Amniotic epithelial cell (primary cell): ENCODE measurements at places on chromosomes 12 and 14.

- DNase-seq: no peak
These were observed 264.0 kb upstream of the PRICKLE1 start for GRCh38 chr12:42853370-42854140.

GRCh38 chr14:21191809-21192446 is 36.1 kb upstream of the OR5AU1 start:
- DNase-seq: no peak

- DNase-seq: peak; percentile 13
These were observed 100.1 kb downstream of the PAH start for GRCh38 chr12:102816816-102817434.

DNA sequence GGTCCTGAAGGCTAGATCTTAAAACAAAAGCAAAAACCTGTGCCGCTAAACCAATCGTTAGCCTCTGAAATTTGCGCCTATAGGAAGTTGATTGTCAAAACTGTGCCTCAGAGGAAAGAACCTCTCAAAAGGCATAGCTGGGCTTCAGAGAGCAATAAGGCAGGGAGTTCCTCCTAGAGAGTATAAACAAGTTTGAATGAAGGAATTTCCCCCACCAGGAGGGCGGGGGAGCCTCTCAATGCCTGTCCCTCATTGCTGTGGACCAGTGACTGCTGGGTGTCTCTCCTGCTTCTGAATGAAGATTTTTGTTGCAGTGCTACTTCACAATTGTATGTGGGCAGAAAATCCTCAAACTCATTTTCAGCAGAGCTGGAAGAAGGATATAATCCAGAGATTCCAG is 88.6 kb downstream of the KCNK10 start:
- DNase-seq: no peak

DNA sequence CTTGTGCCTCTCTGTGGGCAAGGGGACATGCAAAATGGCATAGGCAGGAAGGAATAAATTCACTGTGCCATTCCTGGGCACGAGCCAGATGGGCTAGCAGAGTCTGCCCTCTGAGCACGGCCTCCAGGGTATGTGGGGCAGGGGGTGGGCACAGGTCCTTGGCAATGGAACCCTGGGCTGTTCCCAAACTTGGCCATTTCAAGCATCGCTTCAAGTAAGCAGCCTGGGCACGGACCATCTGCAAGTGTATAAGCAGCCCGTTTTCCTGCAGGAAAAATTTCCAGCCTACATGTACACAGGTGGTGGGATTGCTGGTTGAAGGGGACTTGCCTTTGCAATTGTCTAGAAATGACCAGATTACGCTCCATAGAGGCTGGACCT is 40.3 kb downstream of the CCDC85C start:
- no peak for DNase-seq

- peak; percentile 99 for DNase-seq
These were observed 6.6 kb downstream of the POMT2 start for GRCh38 chr14:77314043-77314442.

- no peak for DNase-seq
These were observed at the start of gene DCAF5 for GRCh38 chr14:69152902-69153151. DCAF5 (minus strand) TSS chr14:69153119; CDS start chr14:69152978, 141 bp downstream.

DNA sequence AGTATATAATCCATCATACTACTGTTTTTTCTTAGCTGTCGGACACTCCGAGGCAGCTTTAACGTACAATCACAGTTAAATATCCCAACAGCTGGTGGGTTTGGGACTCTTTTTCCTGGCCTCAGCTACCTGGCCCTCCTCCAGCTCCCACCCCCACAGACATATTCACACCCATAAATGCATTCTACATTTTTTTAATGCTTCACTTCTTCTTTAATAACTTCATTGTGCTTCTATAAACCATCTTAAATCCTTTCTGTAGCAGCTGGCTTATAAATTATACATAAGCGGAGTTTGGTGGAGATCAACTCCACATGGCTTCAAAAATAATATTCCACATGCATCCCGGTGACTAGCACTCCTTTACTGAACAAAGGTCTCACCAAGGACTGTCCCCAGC is 33.3 kb downstream of the TDG start:
- DNase-seq: no peak

GRCh38 chr14:20801726-20802125 is 918 bp downstream of the RNASE1 start:
- DNase-seq: no peak

DNA sequence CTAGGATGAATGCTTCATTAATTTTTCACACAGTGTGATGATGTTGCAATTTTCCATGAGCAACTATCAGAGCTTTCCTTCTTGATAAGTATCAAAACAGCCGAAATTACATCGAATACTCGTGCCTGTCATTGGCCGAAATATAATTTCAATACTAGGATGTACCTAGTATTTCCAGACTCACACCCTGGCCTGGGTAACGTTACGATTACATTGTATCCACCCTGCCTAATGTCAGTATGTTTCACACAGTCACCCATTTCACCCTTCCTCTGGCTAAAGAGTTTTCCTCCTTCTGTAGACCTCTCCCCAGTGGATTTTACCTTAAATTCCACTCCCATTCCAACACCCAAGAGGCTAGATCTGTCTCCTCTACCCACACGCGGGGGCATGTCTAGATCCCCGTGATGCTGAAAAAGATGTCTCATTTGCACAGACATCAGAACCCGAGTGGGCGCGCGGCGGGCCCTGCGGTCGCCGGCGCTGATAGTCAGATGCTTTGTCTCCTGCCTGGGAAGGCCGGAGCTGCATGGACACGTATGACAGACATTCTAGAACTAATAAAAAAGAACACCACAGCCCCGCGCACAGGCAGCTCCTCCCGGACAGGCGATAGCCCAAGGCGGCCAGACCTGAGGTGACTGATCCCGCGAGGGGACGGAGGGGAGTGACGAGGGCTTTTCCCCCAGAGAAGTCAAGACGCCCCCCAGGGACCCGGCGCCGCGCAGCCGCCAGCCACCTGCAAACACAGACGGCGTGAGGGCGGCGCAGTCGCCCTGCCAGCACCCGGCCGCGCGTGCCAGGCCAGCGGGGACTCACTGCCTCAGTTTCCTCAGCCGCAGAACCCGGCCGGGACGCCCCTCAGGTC is 723 bp downstream of the KIF21A start:
- peak; percentile 25 for DNase-seq

- no peak for DNase-seq
These were observed 865 bp downstream of the RGS6 start for GRCh38 chr14:71933001-71933587.

GRCh38 chr12:93115198-93115601 is 186.1 kb upstream of the EEA1 start:
- no peak for DNase-seq

- no peak for DNase-seq
These were observed 168.7 kb upstream of the TMCC3 start for GRCh38 chr12:94819011-94819410.

GRCh38 chr14:26984311-26985177 is 386.7 kb upstream of the NOVA1 start:
- peak; percentile 33 for DNase-seq

GRCh38 chr12:66709893-66710292 is 31.0 kb upstream of the GRIP1 start:
- no peak for DNase-seq

- no peak for DNase-seq
These were observed 6.1 kb upstream of the BDKRB2 start for GRCh38 chr14:96198430-96199130.

DNA sequence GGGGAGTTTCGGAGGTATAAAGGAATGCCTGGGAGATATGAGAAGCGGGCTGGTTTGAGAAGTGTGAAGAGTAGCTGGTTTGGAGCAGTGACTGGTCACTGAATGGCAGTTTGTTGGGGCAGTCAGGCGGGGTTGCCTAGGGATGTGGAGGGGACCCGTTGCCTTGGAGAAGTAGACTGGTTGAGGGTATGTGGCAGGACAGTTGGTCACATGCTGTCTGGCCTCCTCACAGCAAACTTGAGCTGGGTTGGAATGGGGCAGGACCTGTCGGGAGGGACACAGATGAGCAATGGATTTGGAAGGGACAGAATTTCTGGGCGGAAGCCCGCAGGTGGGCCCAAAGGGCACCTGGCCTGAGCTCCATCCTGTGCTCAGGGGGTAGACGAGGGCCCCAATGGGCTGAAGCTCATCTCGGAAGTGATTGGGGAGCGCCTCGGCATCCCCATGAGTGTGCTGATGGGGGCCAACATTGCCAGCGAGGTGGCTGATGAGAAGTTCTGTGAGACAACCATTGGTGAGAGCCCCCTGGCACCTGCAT is 2.2 kb downstream of the GPD1 start:
- DNase-seq: no peak

DNA sequence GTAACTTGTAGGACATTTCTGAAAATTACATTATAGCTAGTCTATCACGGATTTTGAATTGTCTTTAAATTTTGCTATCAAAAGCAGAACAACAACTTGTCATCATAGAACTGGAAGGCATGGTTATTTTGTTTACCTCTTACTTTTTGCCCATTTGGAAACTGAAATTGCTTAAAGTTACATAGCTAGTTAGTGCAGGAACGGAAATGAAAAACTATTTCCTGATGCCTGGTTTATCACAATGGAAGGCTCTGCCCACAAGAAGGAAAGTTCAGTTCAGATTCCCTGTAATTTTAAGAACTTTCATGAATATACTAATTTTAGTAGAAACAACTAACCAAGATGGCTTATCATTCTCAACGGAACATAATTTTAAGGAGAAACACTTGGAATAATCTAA is 427.7 kb downstream of the RAD51B start:
- no peak for DNase-seq

GRCh38 chr14:67704484-67705089 is 2.9 kb downstream of the RDH12 start:
- DNase-seq: peak; percentile 57

DNA sequence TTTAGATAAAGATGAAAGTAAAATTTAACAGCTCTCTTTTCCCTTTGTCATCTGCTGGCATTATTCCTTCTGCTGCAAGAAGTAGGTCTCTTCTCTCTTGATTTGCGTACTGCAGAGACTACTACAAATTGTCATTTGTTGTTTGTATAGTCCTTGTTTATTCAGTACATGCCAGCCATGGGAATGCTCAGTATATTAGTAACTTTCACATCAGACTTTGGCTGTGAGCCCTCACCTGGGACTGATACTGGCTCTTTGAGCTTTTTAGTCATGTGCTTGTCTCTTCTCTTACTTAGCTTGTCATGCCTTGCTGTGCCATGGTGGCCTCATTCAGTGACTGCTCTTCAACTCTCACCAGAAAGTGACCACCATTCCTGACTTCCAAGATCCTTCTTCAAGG is 169.8 kb downstream of the PRKCH start:
- DNase-seq: no peak

DNA sequence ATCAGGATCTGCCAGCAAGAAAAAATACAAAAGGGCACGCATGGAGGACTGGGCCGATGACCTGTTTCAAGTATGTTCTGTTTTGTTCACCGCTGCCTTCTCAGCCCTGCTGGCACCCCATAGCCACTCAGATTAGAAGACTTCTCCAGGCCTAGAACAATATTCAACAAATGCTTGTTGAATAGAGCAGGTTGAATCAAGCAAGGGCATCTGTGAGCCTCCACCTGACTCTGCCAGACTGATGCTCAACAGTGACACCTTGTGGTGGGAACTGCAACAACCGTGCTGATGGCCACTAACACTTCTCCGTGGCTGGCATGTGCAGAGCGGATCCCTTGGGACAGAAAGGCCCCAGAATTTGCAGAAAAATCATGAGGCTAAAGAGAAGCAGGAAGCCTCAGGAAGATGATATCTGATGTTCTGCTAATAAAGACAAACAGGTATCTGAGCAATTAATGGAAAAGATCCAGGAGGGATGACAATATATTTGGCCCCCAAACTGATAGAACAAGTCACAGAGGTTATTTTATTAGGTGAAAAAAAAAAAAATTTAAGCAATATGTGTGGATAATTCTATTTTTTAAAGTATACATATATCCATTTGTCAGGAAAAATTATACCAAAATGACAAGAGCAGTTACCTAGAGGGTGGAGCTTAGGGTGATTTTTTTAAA is 114.3 kb downstream of the KSR2 start:
- DNase-seq: peak; percentile 19

- DNase-seq: no peak
These were observed 166.8 kb downstream of the MYRFL start for GRCh38 chr12:69991690-69992288.

DNA sequence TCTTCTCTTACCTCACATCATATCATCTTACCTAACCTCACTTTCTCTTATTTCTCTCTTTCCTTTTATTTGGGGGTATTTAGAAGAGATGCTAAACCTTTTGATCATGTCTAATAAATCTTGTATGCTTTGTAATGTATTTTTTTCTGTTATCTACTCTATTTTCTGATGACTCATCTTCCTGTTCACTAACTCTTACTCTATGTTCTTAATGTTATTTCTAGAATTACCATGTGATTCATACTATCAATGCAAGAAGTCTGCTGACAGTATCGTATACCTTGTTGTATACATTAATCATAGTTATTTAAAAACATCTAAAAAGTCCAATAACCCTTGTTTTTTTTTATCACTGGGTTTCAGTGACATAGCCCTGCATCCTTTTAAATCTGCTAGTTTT is 62.3 kb downstream of the MGAT4C start:
- peak; percentile 30 for DNase-seq

DNA sequence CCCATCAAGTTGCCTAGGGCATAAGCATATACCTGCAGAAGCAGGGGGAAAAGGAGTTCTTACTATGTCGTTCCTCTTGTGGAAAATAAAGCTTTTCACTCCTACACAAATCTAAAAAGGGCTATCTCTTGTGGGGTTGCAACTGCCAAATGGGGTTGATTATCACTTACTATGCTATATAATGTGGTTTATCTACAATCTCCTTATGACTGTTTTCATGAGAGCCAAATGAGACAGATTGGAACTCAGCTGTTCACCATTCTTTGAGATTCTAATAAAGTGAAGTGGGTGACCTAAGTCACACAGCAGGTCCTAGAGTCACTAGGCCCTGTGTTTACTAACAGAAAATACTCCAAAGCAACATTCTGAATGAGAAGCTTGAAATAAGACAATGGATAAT is 47.7 kb downstream of the CIT start:
- DNase-seq: no peak

GRCh38 chr12:63037746-63038712 is 103.1 kb upstream of the PPM1H start:
- DNase-seq: no peak

- DNase-seq: peak; percentile 51
These were observed 17.7 kb upstream of the POP5 start for GRCh38 chr12:120598674-120599463.

DNA sequence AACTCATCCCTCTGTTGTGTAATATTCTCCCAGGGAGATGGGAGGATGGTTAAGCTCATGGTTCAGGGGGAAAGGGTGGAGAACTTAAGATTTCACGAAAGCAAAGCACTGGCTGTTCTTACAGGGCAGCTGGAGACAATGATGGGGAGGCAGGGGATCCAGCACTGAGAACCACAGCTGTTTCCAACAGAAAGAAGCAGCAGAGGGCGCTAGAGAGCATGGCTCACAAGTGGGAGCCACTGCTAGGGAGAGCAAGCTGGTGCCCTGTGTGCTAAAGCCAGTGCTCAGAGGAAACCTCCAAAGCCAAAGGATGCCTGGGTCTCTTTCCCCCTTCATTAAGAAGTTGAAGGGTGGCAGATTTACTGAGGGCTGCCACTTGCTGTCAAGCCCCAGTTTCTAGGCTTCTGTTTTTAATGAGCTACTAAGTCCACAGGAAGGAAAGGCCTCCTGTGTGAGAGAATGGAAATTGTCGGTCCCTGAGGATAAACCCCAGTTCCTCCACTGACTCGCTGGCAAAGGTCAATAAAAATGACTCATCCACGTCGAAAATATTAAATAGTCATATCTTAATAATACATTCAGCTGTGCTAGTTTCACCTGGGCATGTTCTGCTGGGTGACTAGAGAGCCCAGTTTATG is 199.7 kb downstream of the ANO2 start:
- DNase-seq: peak; percentile 0
